ENCODE measurements at places on chromosomes 13 and 19.

DNA sequence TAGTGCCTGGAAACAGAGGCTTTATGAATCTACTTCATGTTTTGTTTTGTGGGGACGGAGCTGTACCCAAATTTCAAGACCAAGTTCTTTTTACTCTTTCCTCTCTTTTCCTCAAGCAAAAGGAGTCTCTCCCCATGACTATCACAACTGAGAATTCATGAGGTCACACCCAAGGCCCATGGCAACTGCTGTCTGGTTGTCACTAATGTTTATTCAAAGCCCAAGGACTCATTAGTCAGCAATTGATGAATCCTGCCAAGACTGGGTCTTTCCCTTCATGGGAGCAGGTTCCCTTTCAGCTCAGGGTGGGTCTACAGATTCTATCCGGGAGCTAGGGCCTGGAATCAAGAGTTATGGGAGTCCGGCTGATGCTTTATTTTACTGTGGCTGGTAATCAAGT is 441.5 kb upstream of the PCDH20 start:
- no peak for DNase-seq

GRCh38 chr19:58407658-58408151 is 744 bp upstream of the ZNF584 start:
- no peak for DNase-seq

- no peak for DNase-seq
Observed at GRCh38 chr19:30341611-30342201, 30.5 kb upstream of the ZNF536 start.

DNA sequence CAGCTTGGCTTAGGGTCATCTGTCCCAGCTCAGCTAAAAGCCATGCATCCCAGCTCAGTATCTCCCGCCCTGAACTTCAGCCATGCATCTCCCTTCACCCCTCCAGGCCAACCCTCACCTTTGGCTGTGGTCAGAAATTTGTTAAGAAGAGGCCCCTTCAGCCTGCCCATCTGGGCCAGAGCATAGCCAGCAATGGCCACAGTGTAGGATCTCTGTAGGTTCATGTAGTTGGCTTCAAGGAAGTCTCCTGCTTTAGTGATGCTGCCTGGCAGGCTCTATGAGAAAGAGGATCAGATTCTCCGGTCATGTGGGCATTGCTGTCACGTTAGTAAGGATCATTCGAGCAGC is 16.6 kb upstream of the TNFSF14 start:
- DNase-seq, result no peak

DNA sequence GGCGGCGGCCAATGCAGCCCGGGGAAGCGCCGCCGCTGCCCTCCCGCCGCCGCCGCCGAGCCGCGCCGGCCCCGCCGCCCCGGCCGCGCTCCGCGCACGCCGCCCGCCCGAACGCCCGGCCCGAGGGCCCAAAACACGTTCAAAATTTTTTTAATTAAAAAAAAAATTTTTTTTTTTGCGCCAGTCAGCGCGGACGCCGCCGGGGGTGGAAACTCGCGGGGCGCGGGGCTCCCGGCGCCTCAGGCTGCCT is 468 bp downstream of the HMGB1 start:
- DNase-seq, result no peak

Data from GF-D8 (cell line).